ENCODE measurements at places on chromosomes 3 and 15.

DNA sequence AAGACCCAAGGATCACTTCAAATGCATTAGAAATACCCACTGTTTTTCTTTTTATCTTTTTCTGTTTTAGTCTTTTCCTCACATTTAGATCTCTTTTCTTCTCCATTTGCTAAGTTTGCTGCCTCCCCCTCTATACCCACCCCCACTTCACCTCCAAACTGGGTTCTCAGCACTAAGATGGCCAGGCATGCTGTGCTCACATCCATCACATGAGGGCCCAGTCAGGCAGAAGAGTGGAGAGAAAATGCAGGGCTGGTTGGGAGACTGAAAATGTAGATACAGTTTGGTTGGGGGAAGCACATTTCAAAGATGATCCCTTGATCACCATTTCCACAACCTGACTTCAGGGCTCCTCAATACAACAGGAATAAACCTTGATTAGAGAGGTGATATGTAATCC, 8.7 kb downstream of the GAP43 start:
- DNase-seq, result no peak

- DNase-seq, result no peak
These were observed 60.1 kb upstream of the DAZL start for GRCh38 chr3:16665282-16665741.

GRCh38 chr3:81743096-81744025, 18.1 kb downstream of the GBE1 start:
- DNase-seq, result no peak

DNA sequence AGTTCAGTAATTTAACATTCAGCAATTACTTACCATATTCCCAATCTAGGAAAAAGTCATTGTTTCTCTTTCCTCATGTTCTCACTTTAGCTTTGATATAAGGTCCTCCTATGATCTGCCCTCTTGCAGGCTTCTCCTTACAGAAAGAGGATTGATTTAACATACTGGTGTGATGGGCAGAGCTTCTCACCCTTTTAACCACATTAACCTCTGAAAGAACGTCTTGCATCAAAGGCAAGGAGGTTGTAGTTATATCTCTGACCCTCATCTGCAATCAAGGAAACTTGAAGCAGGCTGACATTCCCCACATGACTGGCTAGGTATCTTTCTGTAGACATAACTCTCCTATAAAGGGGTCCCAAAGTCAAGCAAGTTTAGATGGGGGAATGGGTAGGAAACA, 39.5 kb downstream of the BTLA start:
- DNase-seq, result no peak

DNA sequence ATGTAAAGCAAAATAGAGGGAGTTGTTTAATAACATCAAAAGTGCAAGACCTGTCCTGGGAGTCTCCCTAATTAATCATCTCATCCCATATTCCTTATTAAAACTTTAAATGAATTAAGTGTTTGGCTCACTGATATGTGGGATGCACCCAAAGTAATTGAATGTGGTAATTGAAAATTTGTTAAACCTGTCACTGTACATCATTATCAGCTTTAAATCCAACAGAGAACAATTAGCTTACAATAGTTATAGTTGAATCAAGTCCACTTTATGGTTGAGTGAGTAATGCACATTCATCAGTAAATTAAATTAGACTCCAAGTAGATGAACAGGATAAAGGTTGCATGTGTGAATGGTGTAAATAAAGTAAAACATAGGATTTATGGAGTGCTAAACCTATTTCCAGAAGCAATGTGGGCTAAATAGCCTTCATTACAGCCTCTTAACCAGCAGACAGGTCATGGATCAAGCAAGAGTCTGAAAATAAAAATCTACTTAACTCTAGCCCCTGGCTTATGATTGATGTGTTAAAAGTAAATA, 608.2 kb upstream of the CCDC54 start:
- no peak for DNase-seq

DNA sequence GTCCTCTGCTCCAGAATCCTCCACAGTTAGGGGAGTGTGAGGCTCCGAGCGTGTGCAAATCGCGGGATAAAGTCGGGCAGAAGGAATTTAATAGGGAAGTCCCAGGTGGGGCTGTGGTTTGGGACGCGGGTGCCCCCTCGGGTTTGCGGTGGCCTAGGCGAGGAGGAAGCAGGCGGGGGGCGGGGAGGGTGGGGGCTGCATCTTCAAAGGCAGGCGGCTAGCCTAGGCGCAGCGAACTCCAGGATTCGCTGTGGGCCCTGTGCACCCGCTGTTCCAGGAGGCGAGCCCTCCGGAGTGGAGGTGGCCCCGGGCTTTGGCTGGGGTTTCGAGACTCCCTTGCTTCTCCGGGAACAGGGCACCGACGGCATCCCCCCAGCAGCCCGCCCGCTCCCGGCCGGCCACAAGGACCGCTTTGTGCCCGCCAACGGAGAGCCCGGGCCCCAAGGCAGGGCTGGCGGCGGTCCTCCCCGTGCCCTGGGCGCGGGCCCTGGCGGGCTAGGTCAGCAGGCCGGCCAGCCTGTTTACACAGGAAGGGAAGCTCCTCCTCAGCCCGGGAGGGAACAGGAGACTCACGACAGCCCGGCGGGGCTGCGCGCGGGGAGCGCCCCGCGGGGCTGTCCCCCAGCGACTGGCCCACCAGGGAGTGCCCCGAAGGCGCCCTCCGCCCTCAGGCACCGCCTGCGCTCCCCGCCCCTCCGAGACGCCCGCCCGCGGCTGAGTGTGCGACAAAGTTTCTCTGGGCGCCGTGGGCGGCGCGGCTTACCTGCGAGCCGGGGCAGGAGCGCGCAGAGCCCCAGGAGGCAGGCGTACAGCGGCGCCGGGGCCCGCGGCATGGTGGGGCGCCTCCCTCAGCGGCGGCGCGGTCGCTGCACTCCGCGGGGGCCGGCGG, 753 bp downstream of the ITGB5 start:
- no peak for DNase-seq

GRCh38 chr15:85772668-85773067, 22.1 kb downstream of the KLHL25 start:
- no peak for DNase-seq

DNA sequence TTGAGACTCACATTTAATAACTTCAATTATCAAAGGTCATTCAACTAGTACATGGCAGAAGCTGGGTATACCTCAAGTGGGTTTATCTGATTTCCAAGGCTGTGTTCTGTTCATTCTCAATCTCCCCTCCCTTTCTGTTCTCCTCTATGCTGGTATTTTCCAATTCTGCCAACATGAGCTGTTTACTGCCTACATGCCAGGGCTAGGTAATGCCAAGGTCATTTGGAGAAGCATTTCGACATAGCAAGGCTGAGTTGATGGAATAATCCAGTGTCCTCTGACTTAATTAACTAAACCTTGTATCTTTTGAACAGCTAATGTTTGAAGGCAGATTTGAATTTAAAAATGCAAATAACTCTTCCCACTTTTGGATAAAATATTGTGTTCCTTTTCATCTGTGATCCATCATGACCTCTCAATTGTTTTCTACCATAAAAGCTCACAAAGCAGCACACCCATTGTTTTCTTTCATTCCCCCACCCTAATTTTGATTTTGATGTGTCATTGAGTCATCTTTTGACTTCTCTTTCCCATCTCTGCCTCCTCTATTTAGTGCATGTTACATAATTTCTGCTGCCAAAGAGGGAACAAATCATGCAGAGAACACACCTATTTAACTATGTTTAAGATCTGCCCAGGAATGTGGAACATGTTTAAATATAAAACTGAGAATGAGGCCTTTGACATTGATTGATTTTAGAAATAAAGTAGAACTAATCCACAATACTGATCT, 308.8 kb upstream of the NR2E3 start:
- DNase-seq, result no peak

GRCh38 chr3:20125897-20126296, 60.1 kb downstream of the SGO1 start:
- no peak for DNase-seq

DNA sequence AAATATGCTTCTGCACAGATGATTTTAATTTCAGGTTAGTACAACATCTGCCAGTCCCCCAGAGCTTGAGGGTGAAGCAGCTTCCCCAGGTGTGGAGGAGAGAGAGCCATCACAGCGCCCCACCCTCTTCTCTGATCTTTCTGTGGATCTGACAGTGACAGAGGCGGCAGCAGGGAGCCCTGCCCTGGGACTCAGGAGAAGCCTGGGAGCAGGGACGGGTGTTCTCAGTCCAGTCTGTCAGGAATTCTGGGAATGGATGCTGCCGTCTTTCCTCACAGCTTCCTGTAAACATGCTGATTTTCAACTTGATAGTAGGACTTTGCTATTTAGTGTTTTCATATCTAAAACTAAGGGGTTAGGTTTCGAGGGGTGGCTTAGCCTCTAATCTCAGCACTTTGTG, 11.4 kb upstream of the RAB8B start:
- no peak for DNase-seq

DNA sequence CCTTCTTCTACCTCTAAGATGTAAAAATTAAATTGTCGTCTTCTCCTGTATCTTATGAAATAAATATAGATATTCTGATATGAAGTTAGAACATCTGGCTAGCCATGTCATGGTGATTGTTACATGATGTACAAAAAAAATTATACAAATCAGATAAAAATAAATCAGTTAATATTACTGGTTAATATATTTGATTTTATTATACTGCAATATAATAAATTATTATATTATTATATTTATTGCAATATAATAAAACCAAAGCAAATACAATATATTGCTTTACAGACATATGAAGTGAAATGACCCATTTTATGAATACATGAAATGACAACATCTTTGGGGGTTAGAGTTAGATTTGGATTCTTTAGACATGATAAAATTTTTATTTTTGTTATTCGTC, 72.3 kb upstream of the NAALADL2 start:
- DNase-seq, result no peak

GRCh38 chr3:118973050-118973449, 61.6 kb downstream of the IGSF11 start:
- no peak for DNase-seq

- DNase-seq, result no peak
These were observed 229.3 kb upstream of the UBE2E1 start for GRCh38 chr3:23576379-23576959.

DNA sequence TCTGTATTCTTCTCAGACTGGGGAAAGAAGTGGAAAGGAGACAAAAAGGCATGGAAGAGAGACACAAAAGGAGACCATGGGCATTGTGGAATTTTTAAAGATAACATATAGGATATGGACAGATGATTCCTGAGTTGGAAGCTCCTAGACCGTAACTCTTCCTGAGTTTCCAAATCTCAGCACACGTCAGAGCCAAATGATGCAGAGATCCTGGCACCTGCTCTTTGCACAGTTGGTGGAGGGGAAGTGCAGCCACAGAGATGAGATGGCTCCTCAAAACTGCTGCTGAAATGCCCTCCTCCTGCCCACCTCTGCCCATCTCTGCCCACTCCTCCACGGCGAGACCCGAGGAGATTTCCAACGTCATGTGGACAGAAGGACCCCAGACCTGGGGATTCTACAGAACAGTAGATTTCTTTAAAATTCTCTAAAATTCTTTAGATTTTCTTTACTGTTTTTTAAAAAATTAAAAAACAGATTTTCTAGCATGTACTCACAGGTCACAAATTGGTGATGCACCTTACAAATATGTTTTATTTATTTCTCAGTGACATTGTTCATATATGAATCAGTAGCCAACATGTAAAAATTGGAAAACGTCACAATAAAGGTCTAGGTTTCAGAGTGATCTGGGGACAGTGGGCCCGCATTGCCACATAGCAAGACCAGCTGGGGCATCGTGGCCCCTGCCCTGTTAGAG, 8.1 kb downstream of the CPN2 start:
- DNase-seq, result no peak

- no peak for DNase-seq
These were observed 84.6 kb downstream of the DGKG start for GRCh38 chr3:186277268-186277909.

GRCh38 chr3:186854146-186854545, 11.6 kb downstream of the ADIPOQ start:
- DNase-seq, result no peak

- no peak for DNase-seq
These were observed 50.8 kb downstream of the CCDC191 start for GRCh38 chr3:114005481-114005880.

DNA sequence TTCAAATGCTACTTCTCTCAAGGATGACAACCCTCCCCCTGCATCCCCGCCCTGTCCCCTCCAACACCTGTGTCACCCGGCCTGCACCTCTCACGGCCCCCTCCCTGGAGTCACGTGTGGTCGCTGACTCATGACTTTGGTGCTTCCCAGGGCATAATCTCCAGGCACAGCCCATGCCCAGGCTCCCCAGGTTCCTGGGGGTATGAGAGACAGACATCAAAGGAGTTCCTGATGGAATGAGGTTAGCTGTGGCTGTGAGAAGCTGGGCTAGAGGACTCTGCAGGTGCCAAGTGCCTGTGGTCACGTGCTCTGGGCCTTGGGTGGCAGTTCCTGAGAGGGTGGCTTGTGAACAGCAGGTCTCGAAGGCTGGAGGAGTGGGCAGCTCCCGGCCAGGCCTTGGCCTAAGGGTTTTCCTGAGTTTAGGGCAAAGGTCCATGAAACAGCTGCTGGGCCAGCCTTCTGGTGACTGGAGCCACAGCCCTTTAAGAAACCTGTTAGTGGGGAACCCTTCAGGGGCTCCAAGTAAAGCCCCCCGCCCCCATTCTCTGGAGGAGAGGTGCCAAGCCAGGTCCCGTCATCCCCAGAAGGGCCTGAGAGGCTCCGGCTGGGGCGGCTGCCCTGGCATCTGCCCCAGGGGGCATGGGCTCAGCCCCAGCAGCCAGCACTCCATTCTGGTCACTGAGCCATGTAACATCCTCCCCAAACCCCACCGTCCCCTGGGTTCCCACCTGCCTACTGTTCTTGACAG, 230.0 kb downstream of the XXYLT1 start:
- no peak for DNase-seq

DNA sequence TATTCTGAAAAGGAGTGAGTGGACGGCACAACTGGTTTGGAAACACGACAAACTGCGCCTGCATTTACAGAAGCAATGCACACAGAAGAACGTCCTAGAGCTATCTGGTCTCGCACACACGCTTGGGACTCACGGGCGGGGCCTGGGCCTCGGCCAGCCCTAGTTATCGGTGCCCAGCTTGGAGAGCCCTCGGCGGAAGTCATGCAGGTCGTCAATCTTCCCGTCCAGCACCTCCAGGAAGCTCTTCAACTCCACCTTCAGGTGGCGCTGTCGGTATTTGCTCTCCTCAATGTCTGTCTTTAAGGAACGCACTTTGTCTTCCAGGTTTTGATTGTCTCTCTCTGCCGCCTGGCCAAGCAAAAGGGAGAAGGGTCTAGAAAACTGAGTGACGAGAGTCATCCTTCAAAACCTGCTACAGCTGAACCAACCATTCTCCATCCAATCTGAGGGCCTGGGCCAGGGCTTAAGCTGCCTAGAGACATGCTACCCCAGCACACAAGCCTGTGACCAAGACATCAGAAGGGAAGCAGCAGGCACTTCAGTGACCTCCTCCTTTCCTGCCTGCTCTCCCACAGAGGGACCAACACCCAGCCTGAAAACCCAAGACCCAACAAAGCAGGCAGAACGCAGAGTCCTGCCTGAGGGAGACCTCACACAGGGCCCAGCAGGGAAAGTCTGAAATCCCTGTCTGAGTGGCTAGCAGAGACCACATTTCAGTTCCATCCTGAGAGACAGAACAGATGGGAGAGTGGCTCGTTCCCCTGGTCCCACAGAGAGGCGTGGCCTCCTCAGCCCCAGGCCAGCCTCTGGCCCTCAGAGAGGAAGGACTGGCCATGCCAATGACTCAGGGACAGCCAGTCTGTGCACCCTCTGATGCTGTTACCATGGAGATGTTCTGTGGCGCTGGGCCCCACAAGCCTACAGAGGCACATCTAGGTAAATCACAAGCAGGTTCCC, 40.4 kb downstream of the WHAMM start:
- no peak for DNase-seq

- no peak for DNase-seq
These were observed 43.5 kb upstream of the RSL24D1 start for GRCh38 chr15:55240125-55240760.

GRCh38 chr3:17749281-17749680, 6.8 kb upstream of the TBC1D5 start:
- no peak for DNase-seq

- DNase-seq, result no peak
These were observed 302.1 kb downstream of the ZPLD1 start for GRCh38 chr3:102736975-102737304.

Measured in stimulated activated CD8-positive, alpha-beta memory T cell treated with anti-CD3 and anti-CD28 coated beads, Interleukin-2, amount 100 ng/mL, for 1 hour (primary cell).